ENCODE measurements at places on chromosomes 7 and 10.
A peak's percentile ranks its signal among the peaks of the same experiment; 100 is the strongest.

- no peak for DNase-seq
Measured at GRCh38 chr10:4701016-4701415, 125.0 kb upstream of the AKR1E2 start.

DNA sequence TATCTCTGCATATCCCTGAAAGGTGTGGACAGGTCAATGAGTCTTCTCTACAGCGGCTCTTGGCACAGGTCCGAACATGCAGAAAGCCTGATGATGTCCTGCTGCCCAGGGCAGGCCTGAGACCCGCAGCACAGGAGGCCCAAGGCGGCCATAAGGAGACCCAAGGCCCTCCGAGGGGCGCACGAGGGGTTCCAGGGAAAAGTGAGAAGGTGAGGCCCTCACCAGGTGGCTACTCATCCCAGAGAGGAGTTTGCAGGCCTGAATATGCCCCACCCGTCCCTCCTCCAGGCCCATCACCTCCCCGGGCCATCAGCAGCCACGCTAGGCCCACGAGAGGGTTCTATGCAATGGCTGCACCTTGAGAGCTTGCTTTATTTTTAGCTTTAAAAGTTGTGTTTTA lies 173.4 kb upstream of the RHEB start:
- DNase-seq, result no peak

GRCh38 chr10:6108631-6109443 lies 20.0 kb downstream of the RBM17 start:
- DNase-seq, result no peak

DNA sequence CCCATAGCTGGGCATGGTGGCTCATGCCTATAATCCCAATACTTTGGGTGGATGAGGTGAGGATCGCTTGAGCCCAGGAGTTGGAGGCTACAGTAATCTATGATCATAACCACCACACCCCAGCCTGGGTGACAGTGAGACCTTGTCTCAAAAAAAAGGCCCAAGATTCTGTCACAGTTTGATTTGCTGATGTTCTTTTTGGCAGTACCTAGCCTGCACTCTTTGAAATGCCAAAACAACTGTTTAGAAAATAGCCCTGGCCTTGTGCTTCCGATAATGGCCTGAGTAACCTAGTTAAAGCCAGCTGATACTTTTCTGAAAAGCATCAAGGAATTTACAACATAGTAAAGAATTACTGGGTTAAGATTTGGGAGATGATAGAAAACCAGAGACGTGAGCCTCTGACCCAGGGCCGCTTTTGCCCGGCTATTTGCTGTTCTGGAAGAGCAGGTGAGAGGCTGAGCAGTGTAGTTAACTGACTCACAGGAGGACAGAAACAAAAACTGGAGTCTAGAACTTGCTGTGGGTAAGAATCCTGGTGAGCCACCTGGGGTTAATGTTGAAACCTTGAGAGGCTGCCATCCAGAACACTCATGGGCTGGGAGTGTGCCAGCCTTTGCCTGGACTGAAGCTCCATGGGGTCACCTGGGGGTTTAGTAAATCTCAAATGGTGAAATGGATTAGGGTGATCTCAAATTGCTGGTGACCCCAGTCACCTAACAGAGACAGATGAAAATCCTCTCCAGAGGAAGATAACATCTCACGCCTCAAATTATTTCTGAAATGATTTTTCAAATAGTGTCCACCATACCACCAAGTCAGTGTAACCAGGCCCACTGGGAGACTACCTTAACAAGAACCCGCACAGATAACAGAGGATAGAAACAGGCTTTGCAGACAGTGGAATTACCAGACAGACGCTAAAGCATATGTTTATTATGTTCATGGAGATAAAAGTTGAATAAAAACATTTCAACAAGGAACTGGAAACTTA lies 51.8 kb downstream of the GALNT11 start:
- no peak for DNase-seq

DNA sequence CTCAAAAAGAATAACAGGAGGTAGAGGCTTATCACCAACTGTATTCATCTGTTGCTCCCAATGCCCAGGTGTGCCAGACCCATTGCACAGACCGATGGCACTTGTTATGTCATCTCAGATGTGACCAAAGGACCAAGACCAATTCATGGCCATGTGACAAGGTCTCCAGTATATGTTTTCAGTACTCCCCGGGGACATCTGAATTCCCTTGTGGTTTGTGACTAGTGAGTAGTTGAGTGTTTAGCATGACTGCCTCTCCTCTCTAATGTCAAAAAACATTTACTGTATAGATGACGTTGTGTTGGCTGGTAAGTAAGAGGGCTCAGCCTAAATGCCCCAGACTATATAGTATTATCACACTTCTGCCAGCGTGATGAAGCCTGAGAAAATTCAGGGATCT lies 202.1 kb upstream of the SMIM30 start:
- no peak for DNase-seq

- DNase-seq, result no peak
Measured at GRCh38 chr7:99557940-99558305, 519 bp upstream of the ZNF655 start.

GRCh38 chr10:43674553-43675210 lies 26.0 kb upstream of the ZNF32 start:
- no peak for DNase-seq

GRCh38 chr10:71812016-71812912 lies 38.8 kb downstream of the PSAP start:
- peak; percentile 95 for DNase-seq

DNA sequence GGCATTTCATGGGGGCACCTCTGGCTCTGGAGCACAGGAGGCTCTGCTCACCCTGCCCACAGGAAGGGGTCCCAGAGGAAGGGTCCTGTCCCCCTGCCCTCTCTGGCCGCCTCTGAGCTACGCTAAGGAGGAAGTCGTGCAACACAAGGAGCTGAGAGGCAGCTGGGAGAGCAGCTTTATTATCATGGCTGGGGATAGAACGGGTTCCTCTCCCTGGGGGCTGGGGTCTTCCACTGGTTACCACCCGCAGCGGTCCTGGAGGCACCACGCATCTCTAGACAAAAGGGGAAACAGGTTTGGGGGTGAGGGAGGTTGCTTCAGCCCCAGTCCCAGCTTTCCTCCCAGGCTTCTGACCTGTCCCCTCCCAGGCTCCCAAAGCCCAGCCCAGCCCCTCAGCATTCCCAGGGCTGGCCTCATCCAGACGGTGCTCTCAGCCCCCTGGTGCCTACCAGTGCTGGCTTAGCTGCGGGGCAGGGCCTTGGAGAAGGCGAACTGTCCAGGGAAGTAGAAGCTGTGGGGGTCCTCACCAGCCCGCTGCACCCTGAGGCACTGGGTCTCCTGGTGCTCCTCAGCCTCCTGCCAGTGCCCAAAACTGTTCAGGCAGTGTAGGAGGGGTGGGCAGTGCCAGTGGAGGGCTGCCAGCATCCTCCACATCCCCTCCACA lies 3.1 kb downstream of the RARRES2 start:
- DNase-seq, result no peak

DNA sequence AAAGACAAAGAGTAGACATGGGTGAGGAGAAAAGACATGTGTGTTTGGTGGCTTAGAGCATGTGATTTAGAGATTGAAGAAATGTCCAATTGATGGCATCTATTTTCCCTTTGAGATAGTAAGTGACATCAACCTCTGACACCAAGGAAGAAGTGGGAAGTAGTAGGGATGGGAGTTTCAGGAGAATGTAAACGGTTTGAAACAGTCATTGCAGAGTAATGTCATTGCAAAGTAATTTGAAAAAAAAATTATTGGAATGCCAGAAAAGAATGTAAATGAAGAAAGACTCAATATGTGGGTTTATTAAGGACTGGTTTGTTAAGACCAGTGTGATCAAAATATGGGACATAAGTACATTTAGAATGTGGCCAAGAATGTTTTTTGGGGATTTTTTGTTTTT lies 26.6 kb downstream of the GNG11 start:
- DNase-seq, result no peak

DNA sequence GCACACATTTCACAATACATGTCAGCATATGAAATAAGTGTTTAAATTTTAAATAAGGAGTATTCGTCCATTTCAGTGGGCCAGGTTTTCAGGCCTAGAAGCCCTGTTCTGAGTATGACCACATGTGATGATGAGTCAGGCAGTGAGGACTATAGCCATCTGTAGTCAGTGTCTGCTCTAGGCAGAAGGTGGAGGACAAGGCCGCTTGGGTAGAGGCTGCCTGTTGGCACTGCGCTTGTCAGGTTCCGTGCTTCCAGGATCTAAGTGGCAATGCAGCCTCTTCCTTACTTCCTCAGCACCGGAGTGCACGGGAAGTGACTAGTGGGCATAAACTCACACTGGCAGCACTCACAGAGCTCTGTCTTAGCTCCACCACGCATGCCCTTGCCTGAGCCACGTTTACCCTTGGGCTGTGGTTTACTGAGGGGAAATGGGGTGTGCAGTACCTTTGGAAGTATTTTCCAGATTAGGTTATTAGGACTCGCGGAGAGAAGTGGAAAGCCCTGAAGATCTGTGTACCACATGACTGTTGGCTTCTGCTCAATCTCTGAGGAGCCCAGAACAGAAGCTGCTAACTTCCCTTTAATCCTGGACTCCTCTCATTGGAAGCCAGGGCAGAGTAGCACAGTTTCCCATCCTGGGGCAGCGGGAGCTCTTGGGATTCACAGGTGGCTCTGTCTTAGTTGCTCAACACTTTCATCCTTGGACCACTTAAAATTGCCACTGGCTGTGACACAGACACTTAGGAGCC lies 87.5 kb upstream of the GJD4 start:
- no peak for DNase-seq

- DNase-seq, result no peak
Measured at GRCh38 chr10:44400541-44400940, 15.6 kb upstream of the CXCL12 start.

DNA sequence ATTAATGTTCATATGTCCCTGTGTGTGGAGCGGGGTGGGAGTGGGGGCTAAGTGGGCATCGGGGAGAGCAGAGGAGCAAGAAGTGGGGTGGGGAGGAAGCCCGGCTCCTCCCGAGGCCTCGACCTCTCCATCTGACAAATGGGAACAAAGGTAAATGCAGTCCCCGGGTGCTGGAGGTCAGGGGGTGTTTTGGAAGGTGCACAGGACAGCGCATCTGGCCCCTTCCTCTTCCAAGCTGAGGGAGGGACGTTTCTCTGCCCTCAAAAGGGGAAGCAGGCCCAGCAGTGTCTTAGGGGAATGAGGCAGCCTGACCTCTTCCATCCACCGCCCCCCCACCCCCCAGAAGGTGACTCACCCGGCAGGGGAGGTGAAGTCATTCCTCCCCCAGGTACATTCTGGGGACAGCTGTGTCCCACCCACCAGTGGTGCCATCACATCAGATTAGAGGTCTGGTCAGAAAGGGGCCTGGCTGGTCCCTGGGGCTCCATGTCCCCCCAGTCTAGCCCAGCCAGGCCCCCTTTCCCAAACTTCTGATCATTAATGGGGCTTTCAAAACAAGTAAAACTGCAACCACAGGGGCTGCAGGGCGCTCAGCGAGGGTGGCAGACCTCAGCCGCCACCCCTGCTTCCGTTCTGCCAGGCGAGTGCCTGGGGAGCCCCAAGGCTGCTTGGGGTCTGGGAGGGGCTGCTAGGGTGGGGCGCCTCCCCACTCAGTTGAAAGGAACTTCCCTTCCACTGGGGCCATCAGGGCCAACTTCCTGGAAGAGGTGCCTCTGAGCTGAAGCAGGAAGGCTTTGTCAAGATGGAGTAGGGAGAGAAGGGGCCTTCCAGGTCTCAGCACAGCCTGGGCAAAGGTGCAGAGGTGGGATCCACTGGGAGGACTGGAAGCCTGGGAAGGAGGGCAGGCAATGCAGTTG lies 10.8 kb downstream of the LFNG start:
- peak; percentile 89 for DNase-seq

DNA sequence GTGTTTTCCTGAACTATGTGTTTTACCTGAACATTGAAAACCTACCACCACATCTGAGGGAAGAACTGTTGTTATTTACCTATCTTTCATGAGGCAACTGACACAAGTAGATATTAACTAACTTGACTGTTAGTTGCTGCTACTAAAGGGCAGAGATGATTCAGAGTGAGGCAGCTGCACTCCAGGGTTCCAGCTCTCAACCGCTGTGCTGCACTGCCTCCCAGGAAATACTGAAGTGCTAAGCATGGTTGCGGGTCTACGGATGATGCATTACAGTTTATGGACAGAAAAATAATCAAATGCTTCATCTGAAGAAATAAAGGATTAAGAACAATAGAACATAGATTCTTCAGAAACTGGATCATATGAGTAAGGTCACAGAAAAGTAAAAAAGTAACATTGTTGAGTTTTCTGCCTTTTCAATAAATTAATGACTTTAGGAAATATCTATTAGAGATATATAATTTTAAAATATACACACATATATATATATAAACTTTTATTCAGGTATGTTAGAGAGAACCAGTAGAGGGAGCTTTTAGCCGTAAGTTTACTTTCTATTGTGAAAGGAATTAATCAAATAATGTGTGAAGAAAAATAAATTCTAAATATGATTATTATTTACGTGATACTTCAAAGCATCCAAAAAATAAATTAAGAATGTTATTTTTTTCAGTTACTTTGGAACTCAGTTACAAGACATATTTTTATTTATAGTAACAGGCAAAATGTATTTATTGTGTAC lies 620.0 kb downstream of the CNTNAP2 start:
- DNase-seq, result no peak

DNA sequence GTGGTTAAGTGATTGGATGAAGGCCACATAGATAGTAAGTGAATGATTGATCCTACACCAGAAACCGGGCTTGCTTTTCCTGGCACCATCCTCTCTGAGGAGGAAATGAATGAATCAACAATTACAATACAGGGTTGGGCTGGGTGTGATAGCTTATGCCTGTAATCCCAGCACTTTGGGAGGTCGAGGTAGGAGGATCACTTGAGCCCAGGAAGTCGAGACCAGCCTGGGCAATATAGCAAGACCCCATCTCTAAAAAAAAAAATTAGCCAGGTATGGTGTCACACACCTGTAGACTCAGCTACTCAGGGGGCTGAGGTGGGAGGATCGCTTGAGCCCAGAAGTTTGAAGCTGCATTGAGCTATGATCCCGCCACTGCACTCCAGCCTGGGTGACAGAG lies 111.5 kb downstream of the COL26A1 start:
- no peak for DNase-seq

DNA sequence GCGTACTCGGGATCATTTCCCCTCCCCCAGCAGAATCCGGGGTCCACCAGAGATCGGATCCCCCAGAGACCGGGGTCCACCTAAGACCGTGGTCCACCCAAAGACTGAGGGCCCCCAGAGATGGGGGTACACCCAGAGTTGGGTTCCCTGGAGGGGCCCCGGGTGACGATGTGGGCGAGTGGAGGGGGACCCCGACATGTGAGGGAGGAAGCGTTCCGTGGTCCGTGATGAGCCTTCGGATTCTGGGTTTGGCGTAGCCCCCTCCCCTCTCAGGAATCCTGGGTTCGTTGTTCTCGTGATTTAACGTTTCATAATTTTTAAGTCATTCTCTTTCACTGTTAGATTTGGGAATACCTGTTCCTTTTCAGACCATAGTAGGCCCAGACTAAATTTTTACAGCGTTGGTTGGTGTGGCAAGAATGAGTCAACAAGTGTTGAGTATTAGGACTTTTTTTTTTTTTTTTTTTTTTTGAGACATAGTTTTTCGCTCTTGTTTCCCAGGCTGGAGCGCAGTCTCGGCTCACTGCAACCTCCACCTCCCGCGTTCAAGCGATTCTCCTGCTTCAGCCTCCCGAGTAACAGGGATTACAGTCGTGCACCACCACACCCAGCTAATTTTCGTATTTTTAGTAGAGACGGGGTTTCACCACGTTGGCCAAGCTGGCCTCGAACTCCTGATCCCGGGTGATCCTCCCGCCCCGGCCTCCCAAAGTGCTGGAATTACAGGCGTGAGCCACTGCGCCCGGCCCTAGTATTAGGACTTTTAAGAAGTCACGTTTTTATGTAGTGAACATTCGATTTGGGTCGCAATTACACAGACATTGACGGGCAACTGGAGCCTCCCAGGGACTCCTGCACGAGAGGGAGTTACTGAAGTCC lies 672 bp downstream of the GTPBP4 start:
- DNase-seq, result no peak

Data from activated CD8-positive, alpha-beta memory T cell treated with anti-CD3 and anti-CD28 coated beads for 24 hours (primary cell).